Stimulated activated CD4-positive, alpha-beta T cell treated with anti-CD3 and anti-CD28 coated beads, Interleukin-2, amount 100 ng/mL, for 4 hours (primary cell): ENCODE measurements at places on chromosomes 6 and 20.

DNA sequence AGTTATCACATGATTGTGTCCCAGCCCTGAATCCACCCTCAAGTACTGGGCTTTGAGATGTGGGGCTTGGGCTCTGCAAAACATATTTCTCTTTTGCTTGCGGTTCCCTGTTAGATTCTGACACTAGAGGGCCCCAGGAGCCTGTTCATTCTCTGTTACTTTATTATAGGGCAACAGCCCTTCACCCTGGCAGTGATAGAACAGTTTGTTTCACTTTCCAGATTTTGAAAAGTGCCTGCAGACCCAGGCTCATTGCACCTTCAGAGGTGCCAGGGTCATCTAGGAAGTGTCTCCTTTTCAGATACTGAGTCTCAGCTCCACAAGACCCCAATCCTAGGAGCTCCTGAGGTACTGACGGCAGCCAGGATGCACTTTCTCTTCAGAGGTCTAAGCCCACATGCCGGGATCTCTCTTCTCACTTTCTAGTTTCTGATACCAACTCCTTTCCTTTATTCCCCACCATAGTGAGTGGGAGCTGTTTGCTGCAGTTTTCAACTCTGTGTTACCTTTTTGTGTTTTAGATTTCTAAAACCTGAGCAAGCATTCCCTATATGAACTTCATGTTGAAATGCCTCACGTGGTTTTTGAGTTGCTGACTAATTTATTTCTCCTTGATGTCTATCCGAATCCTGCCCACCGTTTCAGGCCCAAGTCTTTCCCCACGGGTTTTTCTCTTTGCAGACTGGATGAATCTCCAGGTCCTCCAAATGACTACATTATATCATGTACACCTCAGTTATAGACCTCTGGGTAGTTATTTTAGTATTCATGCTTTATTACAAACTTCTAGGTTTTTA, 10.9 kb downstream of the ABT1 start:
- peak; percentile 41 for DNase-seq

- DNase-seq, result no peak
These were observed 4.4 kb downstream of the SERINC3 start for GRCh38 chr20:44517454-44517853.

DNA sequence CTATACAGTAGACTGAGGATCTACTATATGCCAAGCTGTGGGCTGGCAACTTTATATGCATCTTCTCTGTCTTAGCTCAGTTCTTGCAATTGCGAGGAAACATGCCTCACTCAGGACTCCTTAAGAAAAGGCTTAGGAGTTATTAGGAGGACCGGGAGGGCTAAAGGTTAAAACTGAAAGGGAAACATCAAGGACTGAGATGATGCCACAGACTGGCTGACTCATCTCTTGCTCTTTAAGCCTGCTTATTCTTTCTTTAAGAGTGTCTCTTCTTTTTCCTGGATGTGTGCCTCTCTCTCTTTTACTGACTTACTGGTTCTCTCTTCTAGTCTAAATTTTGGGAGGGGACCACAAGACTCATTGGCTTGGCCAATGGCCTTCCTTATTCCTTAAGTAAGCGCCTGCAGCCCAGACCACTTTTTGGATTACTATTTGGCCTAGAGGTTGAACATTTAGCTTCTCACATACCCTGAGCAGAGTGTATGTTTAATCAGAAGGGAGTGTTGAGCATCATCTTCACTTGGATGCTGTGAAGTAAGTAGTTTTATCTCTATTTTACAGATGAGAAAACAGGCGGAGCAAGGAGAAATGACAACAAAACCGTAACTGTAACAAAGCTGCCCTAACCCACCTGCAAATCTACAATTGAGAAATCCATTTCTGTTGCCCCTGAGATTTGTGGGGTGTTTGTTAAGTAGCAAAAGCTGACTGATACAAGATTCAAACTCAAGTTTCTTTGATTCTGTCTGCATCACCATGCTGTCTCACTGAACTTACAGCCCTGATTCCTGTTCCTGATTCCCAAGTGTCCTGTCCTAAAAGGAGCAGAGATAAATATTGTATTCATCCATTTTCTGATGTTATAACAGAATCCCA, 7.2 kb upstream of the SDC4 start:
- no peak for DNase-seq

DNA sequence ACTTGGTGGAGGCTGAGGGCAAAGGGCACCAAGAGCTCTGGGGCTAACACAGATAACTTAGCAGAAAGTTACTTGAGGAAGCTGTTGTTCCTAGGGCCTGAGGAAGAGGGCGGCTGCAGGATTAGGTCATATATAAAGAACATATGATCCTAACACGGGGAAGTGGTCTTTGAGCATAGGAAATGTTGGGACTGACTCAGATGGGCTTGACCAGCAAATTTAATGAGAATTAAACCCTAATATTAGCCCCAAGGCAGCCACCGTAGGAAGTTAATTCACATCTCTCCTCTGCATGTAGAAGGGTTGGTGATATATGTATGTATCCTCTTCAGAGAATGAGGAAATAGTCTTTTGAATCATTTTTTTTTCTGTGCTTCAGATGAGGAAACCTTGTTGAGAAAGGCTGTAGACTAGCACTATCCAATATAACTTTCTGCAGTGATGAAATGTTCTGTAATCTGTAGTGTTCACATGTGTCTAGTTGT, 9.2 kb upstream of the ZBTB9 start:
- DNase-seq, result no peak

DNA sequence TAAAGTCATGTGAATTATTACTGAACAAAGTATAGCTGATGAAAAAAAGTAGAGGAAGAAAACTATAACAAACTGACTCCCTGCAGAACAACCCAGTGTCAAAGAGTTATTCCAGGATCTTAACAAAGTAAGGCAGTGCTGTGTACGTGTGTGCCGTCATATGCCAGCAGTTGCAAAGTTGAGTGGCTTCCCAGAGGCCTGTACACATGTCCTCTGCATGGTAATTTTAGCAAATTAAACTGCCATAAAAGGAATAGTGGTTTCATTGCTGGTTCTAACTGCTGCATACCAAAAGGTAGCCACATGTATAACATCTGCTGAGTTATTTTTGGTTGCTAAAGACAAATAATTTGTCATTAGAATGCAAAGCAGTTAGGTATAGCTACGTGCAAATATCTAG, 44.8 kb downstream of the RIPOR2 start:
- DNase-seq, result no peak

DNA sequence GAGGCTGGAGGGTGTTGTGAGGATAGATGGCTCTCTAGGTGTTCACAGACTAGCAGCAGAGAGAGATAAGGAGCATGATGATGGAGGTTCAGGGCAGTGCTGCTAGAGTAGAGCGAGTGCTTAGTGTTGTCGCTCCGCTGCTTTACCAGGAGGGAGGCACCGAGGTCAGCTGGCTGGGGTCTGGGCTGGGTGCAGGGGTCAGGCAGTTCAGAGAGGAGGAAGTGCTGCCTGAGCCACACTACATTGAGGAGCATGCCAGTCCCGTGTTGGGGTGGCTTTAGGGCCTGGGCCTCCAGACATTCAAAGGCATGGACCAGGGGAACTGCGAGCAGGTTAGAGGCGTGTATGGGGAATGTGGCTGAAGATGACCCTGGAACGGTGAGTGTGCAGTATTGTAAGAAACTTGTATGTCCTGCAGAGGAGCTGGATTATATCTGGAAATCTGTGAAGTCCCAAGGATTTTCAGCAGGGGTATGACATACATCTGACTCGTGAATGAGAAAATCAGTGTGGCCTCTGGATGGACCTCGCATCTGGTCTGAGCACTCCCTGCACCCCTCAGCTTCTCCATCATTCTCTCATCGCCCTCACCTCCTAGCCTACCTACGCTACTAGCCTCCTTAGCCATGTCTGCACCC, 66.9 kb downstream of the IGF2R start:
- DNase-seq, result no peak

DNA sequence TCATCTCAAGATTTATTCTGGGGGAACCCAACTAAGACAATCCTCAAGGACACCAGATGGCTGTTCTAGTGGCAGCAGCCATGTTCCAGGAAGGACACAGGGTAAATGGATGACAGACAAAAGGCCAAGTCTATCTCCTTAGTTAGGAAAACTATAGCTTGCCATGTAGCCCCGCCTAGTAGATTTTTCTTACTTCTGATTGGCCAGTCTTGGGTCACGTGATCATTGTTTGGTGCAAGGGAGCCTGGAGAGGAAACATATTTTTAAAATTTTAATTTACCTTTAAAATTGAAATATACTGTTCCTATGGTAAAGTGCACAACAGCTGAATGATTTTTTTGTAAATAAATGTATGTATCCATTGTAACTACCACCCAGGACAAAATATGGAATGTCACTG, 4.4 kb upstream of the KCNS1 start:
- DNase-seq, result no peak

DNA sequence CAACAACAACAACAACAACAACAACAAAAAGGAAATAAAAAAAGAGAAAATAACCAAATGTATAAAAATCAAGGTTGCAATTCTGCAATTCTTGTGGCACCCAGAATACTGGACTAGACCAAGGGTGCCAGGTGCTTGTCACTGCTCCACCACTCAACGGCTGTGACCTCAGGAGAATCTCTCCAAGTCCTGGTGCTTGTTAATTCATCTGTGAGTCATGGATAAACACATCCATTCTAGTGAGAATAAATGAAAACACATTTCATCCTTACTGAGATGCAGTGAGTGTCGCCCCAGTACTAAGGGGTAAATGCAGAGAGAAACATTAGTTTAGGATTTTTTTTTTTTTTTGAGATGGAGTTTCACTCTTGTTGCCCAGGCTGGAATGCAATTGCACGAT, 32.0 kb downstream of the HLA-C start:
- no peak for DNase-seq

- no peak for DNase-seq
These were observed 54.7 kb downstream of the RGS17 start for GRCh38 chr6:153076431-153076830.

DNA sequence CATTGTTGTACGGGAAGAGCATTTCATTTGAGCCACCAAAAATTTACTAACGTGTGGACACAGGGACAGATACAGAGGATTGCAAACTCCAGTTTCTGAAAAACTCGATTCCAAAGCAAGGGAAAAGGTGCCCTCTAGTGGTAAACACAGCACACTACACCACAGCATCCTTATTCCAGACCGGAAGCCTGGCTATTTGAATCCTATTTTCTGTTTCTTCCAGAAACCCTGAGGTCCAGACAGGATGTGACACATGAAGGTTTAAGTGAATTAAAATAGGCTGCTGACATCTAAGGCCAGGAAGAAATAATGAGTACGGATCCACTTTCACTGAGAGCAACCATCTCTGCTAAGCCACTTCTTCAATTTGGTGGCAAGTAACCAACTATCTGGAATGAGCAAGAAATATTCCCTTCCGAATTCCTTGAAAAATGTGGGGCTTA, 31.8 kb upstream of the GMPR start:
- DNase-seq, result peak; percentile 5
